ENCODE measurements at places on chromosomes 7 and 10.

DNA sequence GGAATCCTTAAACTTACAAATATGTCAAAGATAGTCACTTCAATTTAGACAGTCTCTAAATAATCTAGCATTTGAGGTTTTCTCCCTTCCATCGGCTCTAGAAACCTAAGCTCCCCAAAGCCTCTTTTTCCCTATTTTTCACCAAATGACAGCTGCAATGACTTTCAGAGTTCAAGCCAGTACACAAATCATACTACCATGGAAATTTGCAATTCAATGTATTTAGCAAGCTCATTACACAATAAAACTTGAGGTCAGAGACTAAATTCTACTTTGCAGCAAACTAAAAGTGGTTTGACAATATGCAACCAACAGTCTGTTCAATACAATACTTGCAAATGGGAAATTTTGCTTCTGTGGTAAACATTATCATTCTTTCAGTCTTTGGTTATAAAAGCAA is 80.3 kb downstream of the SKIDA1 start:
- no peaks in the 10 kb centered on the region for H3K4me1 ChIP-seq
- no peak overlapping the region for H3K27ac ChIP-seq
- DNase-seq: no peak
- H3K27me3 ChIP-seq: no peaks in the 10 kb centered on the region
- H3K4me3 ChIP-seq: no peak overlapping the region

DNA sequence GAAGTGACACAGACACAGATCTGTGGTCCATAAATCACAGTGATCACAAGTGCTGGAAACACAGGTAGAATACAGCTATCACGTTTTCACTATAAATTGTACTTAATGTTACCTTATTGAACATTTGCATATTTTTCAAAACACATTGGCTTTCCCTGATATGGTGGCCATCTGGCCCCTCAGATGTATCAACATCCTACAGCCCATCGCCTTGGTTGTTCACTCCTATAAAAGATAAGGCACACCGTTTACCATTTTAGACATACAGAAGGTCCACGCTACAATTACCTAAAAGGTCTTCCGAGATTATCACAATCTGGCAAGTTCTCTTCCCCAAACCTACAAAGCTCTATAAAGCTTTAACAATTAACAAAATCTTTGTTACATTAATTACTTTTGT is 91.4 kb downstream of the SRPK2 start:
- H3K4me1 ChIP-seq: peaks cover 13% of the 10 kb centered on the region
- H3K27ac ChIP-seq: no peak overlapping the region
- no peaks in the 10 kb centered on the region for H3K27me3 ChIP-seq
- no peak for DNase-seq
- no peak overlapping the region for H3K4me3 ChIP-seq

GRCh38 chr10:8054244-8054493 is 319 bp upstream of the GATA3 start:
- peak overlapping the region; percentile 80 for H3K27ac ChIP-seq
- peak overlapping the region; percentile 59 for H3K4me3 ChIP-seq
- no peak for DNase-seq
- H3K4me1 ChIP-seq: peaks cover 26% of the 10 kb centered on the region
- H3K27me3 ChIP-seq: peaks cover 100% of the 10 kb centered on the region

- H3K4me1 ChIP-seq: no peaks in the 10 kb centered on the region
- no peak for DNase-seq
- H3K36me3 ChIP-seq: no peaks in the 10 kb centered on the region
- no peak overlapping the region for H3K4me3 ChIP-seq
Observed at GRCh38 chr10:131090761-131091661, 220.5 kb downstream of the TCERG1L start.

DNA sequence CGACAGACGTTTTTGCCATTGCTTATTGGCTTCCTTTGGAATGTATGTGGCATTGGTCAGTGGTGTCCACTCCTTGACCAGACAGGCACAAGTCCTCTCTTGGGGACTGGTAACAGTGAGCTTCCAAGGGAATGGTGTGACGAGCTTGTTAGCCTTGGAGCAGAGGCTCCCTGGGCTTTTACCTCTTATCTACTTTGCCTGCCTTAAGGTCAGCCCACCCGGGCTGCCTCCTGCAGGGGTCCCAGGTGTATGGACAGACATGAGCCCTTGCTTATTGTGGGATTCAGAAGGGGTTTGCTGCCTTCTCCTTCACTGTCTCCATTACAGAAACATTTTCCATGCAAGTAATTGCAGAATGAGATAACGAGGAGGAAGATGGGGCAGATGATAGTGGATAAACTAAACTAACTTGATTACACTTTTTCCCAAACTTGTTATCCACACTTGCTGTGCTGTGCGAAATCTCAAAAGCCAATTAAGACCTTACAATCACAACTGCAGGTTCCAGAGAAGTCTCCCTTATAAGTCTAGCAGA is 29.7 kb downstream of the PLPP4 start:
- H3K27me3 ChIP-seq: peaks cover 3% of the 10 kb centered on the region
- H3K4me1 ChIP-seq: no peaks in the 10 kb centered on the region
- DNase-seq: no peak
- no peak overlapping the region for H3K27ac ChIP-seq
- H3K4me3 ChIP-seq: no peak overlapping the region
- H3K36me3 ChIP-seq: no peaks in the 10 kb centered on the region

- no peak overlapping the region for H3K27ac ChIP-seq
- H3K4me1 ChIP-seq: peaks cover 17% of the 10 kb centered on the region
- no peaks in the 10 kb centered on the region for H3K36me3 ChIP-seq
- H3K27me3 ChIP-seq: no peaks in the 10 kb centered on the region
- no peak overlapping the region for H3K4me3 ChIP-seq
- DNase-seq: no peak
Observed at GRCh38 chr10:50362547-50363125, 111.3 kb upstream of the ASAH2 start.
